Stimulated activated CD4-positive, alpha-beta T cell treated with anti-CD3 and anti-CD28 coated beads, Interleukin-4, amount 100 ng/mL, for 48 hours (primary cell): ENCODE measurements at places on chromosomes 4 and X.

- no peak for DNase-seq
Observed at GRCh38 chr4:85955620-85956292, 404.1 kb downstream of the MAPK10 start.

DNA sequence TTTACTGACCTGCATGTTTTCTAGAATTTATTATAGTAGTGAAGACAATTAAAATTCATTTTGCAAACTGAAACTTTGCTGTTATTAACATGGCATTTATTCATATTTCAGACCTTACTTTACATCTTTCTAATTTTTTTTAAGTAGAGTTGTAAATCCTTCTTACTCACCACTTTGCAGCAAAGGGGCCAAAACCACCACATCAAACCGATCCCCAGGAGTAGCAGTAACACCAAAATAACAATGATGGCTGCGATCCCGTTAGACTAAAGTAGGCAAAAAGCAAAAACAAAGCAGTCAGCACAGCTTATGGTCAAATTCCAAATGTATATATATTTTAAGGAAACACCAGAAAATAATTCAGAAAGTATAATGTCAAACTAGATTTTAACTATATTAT lies 64.7 kb downstream of the ANTXR2 start:
- DNase-seq, result no peak

DNA sequence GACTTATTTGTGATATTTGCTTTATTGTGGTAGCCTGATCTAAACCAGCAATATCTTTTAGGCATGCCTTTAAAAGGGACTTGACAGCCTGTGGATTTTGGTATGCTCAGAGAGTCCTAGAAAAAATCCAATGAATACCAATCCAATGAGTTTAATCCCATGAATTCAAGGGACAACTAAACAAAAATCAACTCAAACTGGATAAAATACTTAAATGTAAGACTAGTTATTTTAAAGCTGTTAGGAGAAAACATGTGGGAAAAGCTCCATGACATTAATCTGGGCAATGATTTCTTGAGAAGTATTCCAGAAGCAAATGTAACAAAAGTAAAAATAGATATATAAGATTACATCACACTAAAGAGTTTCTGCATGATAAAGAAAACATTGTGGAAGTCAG lies 711.5 kb upstream of the PITX2 start:
- DNase-seq, result no peak

GRCh38 chr4:152927737-152928136 lies 8.4 kb upstream of the FHDC1 start:
- DNase-seq, result no peak

- no peak for DNase-seq
Observed at GRCh38 chr4:2472187-2472586, 3.3 kb downstream of the RNF4 start.

GRCh38 chr4:30616942-30617646 lies 103.1 kb upstream of the PCDH7 start:
- DNase-seq, result no peak

- DNase-seq, result no peak
Observed at GRCh38 chr4:62156205-62156604, 956.1 kb downstream of the ADGRL3 start.
